ENCODE measurements at places on chromosomes 16 and 17.

DNA sequence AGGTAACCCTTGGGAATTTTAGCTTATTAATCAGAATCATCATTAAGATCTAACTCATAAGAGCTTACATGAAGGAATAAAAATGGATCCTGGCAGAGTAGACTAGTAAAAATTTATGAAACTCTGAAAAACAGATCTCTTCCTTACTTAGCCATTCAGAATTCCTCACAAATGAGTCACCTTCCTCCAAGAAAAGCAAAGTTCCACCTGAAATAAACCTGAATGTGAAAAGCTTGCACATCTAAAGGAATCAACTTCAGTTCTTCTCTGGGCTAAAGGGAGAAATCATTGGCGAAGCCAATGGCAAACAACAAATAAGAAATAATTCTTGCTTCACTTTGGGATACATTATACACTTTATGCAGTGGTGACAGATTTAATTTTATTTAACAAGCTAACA lies 22.7 kb downstream of the MYO1D start:
- no peak for DNase-seq

DNA sequence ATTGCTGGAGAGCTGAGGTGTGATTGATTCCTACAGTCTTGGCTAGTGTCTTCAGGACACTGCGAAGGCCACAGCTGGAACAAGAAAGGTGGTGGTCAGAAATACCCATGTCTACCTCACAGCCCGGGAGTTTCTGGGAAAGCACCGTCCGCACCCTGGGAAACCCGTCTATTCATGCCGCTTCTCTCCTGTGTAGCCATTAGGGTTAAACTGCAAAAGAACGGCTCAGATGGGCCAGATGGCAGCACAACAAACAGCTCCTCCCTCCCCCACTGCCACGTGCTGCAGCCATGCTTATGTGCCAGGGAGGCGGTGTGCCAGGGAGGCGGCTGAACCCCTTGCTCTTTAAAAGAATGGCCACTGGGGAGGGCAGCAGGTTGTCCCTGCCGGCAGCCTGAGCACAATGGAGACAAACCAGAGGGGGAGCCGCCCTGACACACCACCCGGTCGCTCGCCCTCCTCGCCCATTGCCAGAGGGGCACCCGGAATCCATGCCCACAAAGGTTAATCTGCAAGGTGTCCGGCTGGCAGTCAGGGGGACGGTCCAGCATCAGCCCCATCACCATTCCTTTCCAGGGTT lies 65.2 kb downstream of the CYTH1 start:
- no peak for DNase-seq

GRCh38 chr17:14525551-14526455 lies 224.9 kb downstream of the HS3ST3B1 start:
- no peak for DNase-seq

DNA sequence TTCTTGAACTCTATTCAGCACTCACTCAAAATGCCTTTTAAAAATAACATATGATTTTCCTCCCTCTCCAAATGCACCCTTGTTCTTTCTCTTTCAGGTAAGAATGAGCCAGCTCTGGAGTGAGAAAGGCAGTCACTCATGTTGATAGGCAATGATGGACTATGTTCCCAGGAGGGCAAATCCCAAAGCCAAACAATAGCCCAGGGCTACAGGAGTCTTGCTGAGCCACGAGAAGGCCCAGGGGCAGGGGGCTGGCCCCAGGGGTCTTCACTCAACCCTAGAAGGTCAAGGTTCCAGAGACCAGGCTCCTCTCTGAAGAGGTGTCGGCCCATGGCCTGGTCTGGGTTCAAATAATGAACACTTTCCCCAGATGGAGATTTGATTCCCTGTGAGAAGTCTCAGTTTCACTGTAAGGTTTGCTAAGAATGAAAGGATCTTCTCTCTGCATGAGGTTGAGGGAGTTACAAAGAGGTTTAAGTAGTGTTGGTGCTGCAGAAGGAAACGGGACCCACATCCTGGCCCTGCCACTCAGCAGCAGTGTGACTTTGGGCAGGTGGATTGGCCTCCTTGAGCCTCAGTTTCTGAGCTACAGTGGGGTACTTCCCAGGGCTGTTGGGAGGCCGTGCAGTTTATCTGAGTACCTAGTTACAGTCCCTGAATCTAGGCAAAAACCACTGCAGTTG lies 49.0 kb downstream of the RTN4RL1 start:
- no peak for DNase-seq

DNA sequence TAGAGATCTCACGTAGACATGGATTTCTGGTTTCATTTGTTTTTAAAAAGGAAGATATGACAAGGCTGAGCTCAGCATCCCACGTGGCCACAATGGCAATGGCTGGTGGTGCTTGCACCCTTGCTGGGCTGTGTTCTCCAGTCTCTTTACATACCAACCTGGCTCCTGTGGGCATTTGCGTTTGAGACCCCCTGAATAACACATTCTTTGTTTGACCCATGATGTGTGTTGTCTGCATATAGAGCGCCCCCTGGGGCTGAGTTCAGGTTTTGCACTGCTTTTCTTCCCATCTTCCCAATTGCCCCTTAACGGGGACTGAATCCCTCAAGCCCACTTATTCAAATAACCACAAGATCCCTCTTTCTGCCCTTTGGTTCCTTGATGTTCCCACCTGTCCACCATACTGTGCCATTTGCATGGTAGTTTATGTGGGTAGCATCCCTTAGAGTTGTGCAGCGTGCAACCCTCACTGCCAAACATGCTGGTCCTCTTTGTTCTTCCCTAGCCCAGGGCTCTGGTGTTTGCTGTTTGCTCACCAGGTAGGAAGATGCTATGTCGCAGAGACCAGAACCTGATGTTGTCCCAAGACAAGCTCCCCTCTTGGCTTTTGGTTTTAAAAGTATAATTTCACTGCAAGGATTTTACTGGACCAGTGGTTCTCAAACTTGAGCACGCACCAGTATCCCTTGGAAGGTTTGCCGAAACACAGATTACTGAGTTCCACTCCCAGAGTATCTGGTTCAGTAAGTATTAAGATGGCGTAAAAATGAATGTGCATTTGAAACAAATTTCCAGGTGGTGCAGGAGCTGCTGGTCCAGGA lies 38.5 kb upstream of the NKD1 start:
- DNase-seq: peak; percentile 21

GRCh38 chr16:53207810-53208752 lies 153.3 kb downstream of the CHD9 start:
- DNase-seq: no peak

- DNase-seq: no peak
These were observed 25.0 kb downstream of the FBXL20 start for GRCh38 chr17:39376434-39376833.

DNA sequence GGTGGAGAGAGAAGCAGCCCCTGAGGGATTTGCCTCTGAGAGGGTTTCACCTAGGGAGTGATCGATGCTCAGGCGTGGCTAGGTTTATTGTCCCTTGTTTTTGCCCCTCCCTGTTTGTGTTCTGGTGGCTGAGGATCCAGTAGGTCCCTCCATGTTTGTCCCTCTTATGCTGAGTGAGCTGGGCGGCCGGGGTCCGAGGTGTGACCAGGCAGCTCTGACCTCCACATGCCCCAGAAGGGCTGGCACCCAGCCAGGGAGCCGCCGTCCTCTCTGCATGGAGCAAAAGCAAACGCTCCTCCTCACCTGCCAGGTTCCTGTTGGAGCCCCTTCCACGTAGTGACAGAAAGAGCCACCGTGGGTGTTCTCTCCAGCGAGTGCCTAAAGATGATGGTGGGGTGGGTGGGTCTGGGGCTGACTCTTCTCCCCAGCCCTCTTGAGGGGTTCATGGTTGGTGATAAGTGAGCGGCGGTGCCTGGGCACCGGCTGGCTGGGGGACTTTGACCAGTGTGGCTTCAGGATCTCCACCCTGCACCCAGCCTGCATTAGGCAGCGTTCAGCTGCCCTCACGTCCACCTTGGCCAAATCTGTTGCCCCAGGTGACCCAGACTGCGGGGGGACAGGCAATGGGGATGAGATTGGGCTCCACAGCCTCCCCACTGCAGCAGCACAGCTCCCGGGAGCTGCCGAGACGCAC lies 14.1 kb upstream of the NUDT16L1 start:
- no peak for DNase-seq

- no peak for DNase-seq
These were observed 29.7 kb upstream of the ITGA3 start for GRCh38 chr17:50026046-50026675.

DNA sequence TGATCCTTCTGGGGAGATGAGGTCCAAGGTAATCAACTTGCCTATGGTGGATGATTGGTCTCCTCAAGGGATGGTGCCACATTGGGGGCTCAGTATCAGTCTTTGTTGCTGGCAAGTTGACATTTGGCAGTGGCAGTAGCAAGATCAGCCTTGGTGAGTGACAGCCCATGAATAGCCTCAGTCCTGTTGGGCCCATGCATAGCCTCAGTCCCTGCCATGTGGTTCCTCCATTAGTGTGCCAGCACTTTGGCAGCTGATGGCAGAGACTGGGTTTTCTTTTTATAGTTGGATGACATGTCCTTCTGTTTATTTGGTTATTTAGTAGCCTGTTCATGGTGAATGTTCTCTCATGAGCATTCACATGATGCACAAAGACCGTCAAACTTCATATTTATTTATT lies 179.6 kb downstream of the CBLN1 start:
- DNase-seq: no peak

DNA sequence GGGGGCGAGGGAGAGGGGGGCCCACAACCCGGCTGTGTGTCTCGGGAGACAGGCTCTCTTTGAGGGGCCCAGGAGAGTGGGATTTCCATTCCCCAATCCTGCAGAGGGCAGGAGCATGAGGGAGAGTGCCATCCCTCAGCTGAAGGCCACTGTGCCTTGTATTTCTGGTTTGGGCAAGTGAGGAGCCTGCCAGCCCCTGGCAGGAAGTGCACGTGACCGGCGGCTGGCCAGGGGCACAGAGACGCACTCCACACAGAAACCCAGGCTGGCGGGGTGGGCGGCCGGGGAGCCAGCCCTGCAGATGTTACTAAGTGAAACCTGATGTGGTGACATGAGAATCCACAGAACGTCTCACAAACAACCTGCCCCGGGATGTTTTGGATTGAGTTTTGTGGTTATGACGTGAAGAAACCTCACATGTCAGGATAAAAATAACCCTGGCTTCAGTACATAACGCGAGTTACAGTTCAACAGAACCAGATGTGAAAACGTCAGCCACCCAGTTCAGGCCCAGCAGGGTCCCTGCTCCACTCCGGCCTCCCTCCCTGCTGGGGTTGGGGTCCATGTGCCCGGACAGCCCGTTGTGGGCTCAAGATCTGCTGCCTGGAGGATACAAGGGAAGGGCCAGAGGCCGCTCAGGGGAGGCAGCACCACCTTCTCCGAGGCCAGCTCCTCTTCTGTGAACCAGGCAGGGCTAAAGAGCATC lies 51.7 kb upstream of the MTSS2 start:
- peak; percentile 39 for DNase-seq

DNA sequence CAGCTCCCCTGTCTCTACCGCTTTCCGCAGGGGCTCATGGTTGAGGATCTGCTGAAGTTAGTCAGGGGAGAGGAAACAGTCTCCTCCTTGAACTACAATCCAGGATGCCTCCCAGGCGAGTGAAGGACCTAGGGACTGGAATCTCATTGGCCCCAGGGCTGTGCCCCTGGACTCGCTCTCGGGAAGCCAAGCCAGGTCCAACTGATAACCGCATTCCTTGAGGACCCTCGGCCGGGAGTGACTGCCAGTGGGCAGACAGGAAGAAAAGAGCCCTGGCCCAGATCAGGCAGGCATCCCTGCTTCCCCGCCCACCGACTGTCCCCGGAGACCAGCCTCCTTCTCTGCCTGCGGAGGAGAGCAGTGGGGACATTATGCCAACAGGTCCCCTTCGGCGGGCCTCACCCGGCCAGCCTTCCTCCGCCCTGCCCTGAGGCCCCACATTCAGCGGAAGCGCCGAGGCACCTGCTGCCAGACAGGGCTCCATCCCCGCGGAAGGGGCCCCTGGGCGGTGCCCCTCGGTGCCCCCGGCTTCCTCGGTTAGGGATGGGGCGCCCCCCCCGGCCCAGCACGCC lies 776 bp downstream of the LRRC75A start:
- no peak for DNase-seq

- no peak for DNase-seq
These were observed 9.4 kb upstream of the PHOSPHO1 start for GRCh38 chr17:49239963-49240362.

- DNase-seq: no peak
These were observed 572.1 kb upstream of the SALL1 start for GRCh38 chr16:51723036-51723724.

GRCh38 chr17:74646231-74646630 lies 22.7 kb upstream of the CD300E start:
- DNase-seq: no peak

GRCh38 chr17:81018044-81018802 lies 16.7 kb upstream of the BAIAP2 start:
- no peak for DNase-seq

GRCh38 chr16:56743840-56744239 lies 13.9 kb downstream of the NUP93 start:
- DNase-seq: no peak

DNA sequence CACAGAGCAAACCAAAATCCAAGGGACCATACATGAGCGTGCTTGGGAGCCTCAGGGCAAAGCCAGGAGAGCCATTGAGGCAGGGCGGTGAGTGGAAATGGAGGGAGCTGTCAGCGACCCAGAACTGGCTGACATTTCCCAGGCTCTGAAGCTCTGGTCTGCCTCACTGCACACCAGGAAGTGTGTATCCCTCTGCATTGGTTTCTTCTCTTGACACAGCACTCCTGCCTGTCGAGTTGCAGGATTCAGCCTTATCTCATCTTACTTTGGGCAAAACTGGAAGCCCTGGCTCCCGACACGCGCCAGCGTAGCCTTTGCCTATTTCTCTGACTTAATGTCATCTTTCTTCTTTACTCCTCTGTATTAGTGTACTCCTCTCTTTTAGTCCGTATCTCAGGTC lies 144.7 kb upstream of the HS3ST3A1 start:
- DNase-seq: no peak

- peak; percentile 38 for DNase-seq
These were observed 9.8 kb downstream of the TMEM208 start for GRCh38 chr16:67236563-67237395.

- no peak for DNase-seq
These were observed 19.9 kb downstream of the CRAMP1 start for GRCh38 chr16:1631931-1632637.

- no peak for DNase-seq
These were observed 13.6 kb upstream of the CLEC18A start for GRCh38 chr16:69937465-69937951.

GRCh38 chr16:14400285-14400977 lies 229.6 kb downstream of the PARN start:
- no peak for DNase-seq

DNA sequence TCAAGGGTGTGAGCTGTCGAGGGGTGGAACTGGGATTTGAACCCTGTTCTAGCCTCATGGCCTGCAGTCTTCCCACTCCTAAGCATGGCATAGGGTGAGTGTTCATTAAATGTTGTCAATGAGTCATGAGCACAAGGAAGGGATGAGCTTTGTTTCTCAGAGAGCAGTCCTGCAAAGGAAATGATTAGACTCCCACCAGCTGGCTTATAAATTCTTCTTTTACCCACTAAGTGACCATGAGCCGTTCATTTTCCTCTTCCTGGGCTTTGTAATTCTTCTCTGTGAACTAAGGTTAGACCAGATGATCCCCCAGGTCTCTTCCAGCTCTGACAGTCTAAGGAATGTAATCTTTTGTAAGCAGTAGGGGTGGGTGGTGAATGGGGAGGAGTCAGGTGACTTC lies 47.9 kb upstream of the HNF1B start:
- no peak for DNase-seq

- DNase-seq: no peak
These were observed 13.0 kb downstream of the TOB1 start for GRCh38 chr17:50853015-50853615.

- no peak for DNase-seq
These were observed 8.3 kb downstream of the SOCS3 start for GRCh38 chr17:78351449-78352006.

GRCh38 chr17:79948406-79948944 lies 87.2 kb downstream of the TBC1D16 start:
- DNase-seq: no peak

Data from activated CD4-positive, CD25-positive, alpha-beta regulatory T cell treated with anti-CD3 and anti-CD28 coated beads, Interleukin-2, amount 50 U/mL, for 16 hours (primary cell).